ENCODE measurements at places on chromosomes 4 and X. TPM values are rescaled to one million over a fixed set of nuclear protein-coding genes. Genes with fewer than 3 reads are reported as not detected.

- DNase-seq, result no peak
These were observed 66.1 kb upstream of the CLNK start for GRCh38 chr4:10750714-10751113.

- DNase-seq, result no peak
These were observed 336.6 kb downstream of the SLITRK2 start for GRCh38 chrX:146154191-146154590.

DNA sequence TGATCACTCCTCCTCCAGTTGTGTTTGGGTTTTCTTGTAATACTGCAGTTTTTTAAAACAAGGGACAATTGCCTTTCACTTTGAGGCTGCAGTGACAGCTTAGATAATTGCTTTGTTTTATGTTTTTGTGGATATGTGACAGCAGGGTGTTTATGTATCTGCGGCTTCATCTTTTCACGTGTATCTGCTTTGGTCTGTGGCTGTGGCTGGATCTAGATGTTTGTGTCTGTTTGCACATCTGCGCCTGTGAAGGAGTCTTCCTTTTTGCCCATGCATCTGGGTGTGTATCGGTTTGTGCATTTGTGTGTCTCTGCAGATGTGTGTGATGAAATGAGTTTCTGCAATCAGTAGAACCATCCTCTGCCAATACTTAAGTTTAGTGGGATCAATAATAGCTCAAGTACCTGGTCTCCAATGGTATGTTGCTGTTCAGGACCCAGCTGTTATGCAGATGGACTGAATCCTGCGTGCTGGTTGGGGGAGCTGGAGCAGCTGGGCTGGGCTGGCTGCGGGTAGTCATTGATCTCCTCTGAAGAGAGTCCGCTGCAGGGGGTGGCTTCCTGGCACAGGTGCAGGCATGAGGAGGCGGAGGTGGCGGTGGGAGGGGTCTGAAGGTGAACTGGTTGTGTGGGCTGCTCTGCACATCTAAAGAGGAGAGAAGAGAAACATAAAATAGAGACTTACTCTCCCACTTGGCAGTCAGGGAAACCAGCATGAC lies 390.3 kb downstream of the SH2D1A start:
- no peak for DNase-seq

The MECP2 gene
- total RNA-seq, result 28.9 TPM

DNA sequence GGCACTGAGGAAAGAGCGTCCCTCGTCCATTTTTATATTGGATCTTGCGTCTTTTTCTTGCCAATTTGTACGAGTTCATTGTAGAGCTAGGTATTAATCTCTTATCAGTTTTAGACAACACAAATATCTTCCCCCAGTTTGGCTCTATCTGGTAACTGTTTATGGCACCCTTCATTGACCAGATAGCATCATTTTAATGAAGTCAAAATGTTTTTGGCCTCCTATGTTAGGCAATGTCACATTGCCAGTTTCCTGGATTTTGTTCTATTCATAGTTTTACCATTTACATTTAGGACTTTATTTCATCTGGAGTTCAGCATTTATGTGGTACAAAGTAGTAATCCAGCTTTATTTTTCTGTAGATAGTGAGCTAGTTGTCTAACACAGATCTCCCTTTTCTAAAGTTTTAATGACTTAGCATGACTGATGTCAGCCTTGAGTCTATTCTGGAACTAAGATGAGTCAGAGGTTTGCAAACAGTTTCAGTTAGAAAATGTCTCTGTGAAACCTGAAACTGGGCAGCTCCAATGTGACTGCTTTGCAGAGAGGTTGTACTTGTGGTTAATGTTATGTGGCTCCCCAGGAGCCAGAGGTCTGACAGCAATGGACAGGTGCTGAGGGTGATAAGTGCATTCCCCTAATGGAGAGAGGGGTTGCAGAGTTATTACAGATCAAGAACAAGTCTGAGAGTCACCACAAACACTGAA lies 5.3 kb upstream of the STBD1 start:
- DNase-seq, result peak; percentile 94

The PCDH10 gene
- under 0.01 TPM for total RNA-seq

- DNase-seq, result no peak
These were observed 100.4 kb downstream of the TMEM164 start for GRCh38 chrX:110103344-110103743.

- no peak for DNase-seq
These were observed 5.2 kb downstream of the HADH start for GRCh38 chr4:107994894-107995293.

The VCX3A gene
- not detected for total RNA-seq

DNA sequence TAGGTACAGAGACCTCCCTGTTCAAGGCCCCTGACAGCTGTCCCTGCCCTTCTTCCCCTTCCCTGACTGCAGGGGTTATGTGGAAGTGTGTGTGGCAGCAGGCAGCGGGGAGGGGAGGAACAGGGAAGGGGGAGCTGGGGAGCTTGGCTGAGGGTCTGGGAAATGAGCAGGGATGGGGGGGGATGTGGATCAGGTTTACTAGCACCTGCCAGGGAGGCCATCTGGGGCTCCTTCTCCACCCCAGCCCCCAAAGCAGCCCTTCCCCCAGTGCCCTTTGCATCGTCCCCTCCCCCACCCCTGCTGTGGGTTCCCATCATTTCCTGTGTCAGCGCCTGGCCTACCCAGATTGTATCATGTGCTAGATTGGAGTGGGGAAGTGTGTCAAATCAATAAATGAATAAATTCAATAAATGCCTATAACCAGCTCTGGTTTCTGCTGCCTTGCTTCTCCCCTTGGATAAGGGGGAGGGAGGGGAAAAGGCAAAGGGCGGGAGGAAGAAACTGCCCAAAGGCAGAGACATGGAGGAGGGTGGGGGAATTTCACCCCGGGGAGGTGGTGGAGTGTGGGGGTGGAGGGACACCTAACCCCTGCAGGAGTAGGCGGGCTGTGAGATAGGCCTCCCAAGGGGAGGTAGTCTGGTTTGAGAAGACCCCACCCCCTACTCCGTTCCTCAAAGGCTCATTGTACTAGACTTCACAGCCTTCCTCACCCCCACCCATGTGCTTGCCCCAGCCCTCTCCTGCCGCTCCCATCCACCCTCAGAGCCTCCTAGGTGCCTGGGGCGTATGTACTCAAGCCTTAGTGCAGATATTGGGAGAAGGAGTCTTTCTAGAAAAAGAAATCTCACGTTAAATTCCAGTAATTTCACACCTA lies 3.2 kb downstream of the CXorf65 start:
- DNase-seq, result no peak

GRCh38 chr4:116223040-116223732 lies 862.2 kb downstream of the TRAM1L1 start:
- no peak for DNase-seq

The NAT8L gene
- total RNA-seq, result not detected

GRCh38 chrX:29858714-29859113 lies 356.6 kb upstream of the MAGEB2 start:
- DNase-seq, result no peak

DNA sequence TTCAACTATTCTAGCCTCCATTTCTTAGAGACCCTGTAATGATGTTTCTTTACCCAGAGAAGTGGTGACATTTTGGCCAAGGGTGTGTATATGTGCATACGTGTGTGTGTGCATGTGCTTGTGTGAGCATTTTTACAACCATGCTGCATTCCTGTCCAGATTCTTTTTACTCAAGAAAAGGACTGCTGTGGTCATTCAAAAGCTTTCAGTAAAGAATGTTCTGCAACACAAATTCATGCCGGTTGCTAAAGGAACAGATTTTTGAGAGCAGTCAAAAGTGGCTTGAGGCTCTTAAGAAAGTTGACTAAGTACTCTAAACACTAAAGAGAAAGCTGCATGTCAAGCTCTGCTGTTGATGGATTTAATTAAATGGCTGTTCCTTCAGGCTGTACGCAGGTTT lies 65.0 kb upstream of the FMR1 start:
- no peak for DNase-seq

The L1CAM gene
- total RNA-seq, result 0.26 TPM

DNA sequence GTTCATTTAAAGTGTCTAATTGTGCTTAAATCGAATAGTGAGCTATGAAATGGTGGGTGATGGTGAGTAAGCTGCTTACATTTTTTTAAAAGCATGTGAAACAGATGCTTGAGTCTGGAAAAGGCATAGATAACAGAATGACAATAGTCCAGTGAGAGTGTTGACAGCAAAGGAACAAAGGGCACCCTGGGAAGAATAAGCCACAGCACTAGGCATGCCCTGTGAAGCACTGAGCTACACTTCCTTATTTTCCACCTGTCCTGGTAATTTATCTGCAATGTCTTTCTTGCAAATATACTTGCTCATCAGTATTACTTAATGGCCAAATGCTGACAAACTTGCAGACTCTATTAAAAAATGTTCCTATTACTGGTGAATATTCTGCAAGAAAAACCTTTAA lies 168.7 kb downstream of the PRDM5 start:
- DNase-seq, result no peak

DNA sequence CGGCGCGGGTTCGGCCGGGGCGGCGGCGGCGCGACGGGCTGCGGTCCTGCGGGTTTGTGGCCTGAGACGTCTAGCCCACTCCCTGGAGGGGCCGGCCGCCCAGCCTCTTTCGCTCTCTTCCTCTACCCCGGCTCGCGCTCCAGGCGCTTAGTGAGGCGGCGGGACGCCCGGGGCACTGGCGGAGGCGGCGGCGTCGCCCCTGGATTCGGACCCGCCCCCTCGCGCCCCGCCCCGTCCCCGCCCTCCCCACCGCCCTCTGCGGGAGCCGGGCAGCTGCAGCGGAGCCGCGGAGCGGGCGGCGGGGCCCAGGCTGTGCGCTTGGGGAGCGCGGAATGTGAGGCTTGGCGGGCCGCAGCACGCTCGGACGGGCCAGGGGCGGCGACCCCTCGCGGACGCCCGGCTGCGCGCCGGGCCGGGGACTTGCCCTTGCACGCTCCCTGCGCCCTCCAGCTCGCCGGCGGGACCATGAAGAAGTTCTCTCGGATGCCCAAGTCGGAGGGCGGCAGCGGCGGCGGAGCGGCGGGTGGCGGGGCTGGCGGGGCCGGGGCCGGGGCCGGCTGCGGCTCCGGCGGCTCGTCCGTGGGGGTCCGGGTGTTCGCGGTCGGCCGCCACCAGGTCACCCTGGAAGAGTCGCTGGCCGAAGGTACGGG lies at the start of gene BMP2K:
Gene BMP2K (plus strand): TSS at position 272 of the 650 bp plus-strand sequence. CDS start 194 bp downstream, at position 466.
- DNase-seq, result peak; percentile 33
